ENCODE measurements at places on chromosomes 2 and 18. TPM values are rescaled to one million over a fixed set of nuclear protein-coding genes. Genes with fewer than 3 reads are reported as not detected.
A peak's percentile ranks its signal among the peaks of the same experiment; 100 is the strongest.

The MAL gene
- polyA plus RNA-seq: 408 TPM

The TUBA4A gene
- 145 TPM for polyA plus RNA-seq

The TEKT4 gene
- not detected for polyA plus RNA-seq

DNA sequence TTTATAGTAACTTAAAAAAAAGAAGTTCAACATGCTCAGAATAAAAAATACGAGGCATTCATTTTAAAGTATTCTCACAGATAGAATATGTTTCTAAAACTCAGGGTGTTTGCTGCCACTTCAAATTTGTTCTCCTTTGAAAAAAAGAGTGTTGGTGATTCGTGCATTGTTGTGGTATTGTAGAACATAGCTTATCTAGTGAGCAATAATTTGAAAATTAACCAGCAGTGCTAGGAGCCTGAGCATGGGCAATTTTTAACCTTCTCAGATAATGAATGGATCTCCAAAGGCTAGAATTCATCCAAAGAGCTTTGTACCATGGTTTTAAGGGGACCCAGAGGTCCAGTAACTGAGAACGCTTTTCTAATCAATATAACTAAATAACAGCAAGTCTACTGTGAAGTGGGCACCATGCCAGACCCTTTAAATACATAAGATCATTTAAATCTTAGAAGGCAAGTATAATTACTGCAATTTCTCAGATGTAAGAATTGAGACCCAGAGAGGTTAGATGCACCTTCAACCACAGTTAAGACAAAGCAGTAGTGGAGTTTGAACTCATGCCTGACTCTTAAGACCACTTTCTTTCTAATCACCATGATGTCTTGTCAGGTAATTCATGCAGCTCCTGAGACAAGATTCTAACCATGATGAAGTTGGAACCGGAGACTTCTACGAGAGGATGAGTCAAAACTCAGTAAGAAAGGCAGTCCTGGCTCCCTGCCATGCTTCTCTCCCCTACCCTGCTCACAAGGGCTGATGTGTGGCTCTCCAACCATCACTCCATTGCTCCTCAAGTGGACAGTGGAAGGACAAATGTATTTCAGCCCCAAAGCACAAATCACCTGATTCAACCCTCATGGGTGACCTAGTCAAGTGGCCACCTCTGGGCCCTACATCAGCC lies 3.4 kb downstream of the CYRIA start:
- H3K4me3 ChIP-seq: no peak overlapping the region
- DNase-seq: no peak
- no peaks in the 10 kb centered on the region for H3K27me3 ChIP-seq

DNA sequence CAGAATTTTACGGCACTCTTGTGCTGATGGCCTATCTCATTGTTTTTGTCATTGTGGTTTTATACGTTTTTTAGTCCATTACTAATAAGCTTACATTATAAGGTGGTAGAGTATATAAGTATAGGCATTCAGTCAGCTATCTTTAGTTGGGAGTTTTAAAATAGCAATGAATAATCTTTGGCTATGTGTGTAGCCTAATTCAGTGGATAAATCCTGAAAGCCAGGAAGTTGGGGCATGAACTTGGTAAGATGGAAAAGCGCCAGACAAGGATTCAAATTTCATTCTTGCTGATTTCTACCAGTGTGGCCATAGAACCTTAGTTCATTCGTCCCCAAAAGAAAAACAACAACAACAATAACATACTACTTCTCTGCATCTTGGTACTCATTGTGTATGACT lies 31.2 kb downstream of the EPC2 start:
- no peak for DNase-seq
- no peaks in the 10 kb centered on the region for H3K36me3 ChIP-seq
- H3K4me3 ChIP-seq: no peak overlapping the region

- peak overlapping the region; percentile 63 for H3K27ac ChIP-seq
- H3K4me3 ChIP-seq: peak overlapping the region; percentile 64
- no peaks in the 10 kb centered on the region for H3K36me3 ChIP-seq
- DNase-seq: peak; percentile 29
- H3K4me1 ChIP-seq: no peaks in the 10 kb centered on the region
- no peaks in the 10 kb centered on the region for H3K27me3 ChIP-seq
These were observed 21.2 kb upstream of the NAB1 start for GRCh38 chr2:190627448-190628412.

DNA sequence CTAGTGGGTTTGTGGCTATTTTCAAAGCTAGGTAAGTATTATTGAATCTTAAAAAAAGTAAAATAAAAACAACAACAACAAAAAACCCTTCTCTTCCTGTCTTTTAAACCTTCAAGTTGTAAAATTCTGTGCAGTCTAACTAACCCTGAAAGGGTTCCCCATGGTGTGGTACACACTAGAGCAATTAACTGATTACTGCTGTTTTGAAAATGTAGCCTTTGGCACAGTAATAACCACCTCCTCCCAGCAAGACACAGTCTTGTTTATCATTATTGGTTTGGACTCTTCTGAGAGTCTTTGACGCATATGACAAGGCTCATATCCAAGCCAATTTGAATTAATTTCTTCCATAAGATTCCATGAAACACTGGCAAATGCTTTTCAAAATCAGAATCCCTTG lies 2184.6 kb upstream of the PIK3C3 start:
- no peaks in the 10 kb centered on the region for H3K36me3 ChIP-seq
- H3K27me3 ChIP-seq: no peaks in the 10 kb centered on the region
- no peak overlapping the region for H3K4me3 ChIP-seq
- no peak overlapping the region for H3K27ac ChIP-seq

Data from naive thymus-derived CD4-positive, alpha-beta T cell (primary cell).